Fibroblast of upper back skin (primary cell): ENCODE measurements at places on chromosomes 12 and 14.

DNA sequence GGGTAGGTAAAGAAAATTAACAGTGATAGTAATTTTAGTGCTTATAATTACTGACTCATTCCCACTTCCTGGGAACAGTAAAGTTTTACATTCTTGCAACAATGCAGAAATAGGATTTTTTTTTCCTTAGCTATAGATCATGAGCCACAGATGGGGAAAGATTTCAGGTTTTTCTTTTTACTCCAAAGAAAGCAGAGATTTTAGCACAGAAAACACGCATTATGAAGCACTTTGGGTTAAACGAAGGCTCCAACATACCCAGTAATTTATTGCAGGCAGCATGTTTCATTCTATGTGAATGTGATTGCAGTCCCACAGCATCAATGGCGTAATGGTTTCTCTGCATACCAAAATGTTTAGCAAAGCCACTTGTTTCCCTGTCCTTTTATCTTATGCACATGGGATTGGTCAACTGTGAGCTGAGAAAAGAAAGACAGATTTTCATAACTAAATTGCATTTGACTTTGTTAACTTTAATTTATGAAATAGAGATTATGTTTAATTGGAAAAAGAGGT lies 124.6 kb upstream of the E2F7 start:
- peak; percentile 98 for DNase-seq

- DNase-seq: peak; percentile 99
Measured at GRCh38 chr12:65656891-65657351, 167.4 kb upstream of the HMGA2 start.

- peak; percentile 16 for DNase-seq
Measured at GRCh38 chr12:45670346-45671065, 59.0 kb upstream of the ARID2 start.

GRCh38 chr14:103281496-103282231 lies 52.4 kb upstream of the EIF5 start:
- DNase-seq: peak; percentile 26

DNA sequence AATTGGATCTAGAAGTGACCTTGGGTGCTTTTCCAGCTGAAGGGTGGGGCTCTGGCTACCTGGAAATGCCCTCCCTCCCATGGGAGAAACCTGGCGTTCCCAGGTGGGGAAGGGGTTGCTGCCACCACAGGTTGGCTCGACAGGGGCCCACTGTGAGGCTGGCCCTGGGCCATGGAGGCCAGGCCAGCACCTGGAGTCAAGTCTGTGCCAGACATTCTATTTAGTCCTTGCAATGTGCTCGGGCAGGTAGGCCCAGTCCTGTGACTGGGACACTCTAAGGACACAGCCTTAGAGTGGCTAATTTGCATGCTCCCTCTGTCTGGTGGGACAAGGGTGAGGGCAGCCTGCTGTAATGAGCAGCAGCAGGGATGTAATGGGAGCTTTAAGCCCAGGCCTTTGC lies 11.9 kb downstream of the VRTN start:
- no peak for DNase-seq

- no peak for DNase-seq
Measured at GRCh38 chr14:59964251-59965007, 44.5 kb downstream of the LRRC9 start.

DNA sequence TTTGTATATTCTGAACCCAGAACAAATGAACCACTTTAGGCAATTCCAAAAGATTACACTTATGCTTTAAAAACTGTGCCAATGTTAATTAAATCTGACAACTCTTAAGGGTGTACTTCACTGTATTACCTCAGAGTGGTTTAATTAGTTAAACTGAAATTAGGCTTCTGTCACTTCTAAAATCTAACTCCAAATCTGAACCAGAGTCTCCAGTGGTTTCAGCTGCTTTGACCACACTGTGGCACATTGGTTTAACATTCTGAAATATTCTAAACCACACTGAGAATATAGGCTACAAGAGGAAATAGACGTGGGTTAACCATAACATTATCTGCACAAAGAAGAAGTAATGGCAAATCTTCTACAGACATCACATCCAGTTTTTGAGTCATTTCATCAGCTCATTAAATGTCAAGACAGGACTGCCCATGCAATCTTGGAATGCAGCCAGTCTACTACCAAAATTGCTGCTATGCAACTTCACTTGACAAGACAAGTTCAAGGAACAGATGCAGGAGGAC lies 94.8 kb downstream of the LRP6 start:
- DNase-seq: peak; percentile 83

- no peak for DNase-seq
Measured at GRCh38 chr14:23164250-23164649, 19.2 kb downstream of the SLC7A8 start.

DNA sequence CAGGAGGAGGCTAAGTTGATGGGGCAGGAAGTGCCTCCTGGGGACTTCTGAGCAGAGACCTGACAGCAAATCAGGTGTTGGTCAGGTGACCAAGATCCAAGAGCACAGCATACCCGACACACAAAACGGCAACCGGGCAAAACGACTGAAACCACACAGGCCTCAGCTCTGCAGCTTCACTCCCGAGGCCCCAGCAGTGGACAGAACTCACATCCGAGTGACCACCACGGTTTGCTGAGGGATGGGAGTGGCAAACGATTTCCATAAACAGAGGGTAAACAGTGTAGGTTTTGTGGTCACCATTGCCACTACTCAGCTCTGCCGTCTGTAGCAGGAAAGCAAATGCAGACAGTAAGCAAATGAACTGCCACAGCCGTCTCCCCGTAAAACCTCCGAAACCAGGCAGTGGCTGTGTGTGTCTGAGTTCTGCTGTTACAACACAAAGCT lies 14.4 kb downstream of the CHFR start:
- DNase-seq: no peak

DNA sequence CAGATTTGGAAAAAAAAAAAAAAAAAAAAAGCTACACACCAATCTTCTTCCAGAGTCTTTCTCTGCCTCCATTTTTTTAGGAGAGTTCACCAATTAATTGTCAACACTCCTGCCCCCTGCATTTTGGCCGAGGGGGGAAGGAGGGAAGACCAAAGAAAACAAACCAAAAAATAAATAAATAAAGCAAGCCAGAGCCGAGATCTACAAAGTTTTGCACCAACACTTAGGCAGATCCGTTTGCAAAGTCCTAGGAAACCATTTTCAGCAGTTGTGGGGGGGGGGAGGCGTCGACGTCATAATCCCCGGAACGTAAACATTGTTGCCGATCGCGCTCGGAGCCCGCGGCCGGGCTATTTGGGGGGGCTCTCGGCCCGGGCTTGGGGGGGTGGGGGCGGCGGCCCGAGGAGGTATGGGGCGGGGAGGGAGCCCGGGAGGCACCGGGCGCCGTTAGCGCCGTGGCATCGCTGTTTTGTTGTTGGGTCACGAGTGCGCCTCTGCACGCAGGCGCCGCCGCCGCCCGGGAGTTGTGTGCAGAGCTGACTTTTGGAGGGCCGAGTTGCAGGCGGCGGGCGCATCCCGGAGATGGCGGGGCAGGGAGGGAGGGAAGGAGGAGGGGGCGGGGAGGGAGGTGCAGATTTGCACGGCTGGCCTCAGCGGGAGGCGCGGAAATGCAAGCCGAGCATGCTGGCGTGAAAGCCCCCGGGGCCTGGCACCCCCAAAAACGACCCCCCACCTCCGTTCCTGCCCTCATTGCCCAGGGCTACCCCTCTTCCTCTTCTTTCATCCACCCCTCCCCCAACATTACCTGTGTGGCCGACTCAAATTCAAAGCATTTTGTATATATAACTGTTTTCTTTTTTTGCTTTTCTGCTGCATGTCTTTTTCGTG lies 598 bp downstream of the KDM2B start:
- DNase-seq: peak; percentile 61

GRCh38 chr12:61414470-61414869 lies 845.7 kb upstream of the USP15 start:
- no peak for DNase-seq

DNA sequence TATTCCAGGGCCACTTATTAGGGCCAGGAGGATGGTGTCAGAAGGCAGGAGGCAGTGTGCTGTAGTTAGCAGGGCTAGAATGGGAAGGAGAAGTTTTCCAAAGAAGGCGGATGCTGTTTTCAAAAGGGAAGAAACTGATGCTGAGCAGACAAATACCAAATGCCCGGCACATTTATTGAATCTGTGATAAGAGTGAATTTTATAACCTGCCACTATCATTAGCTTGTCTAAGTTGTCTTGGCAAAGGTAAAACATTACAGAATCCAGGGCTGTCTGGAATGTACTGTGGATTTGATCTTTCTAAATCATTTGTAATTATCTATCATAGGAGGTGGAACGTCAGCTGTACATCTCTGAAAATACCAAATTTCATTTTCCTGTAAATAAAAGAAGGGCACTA lies 40.8 kb downstream of the NDUFA12 start:
- no peak for DNase-seq
